ENCODE measurements at places on chromosomes 3 and 15.

DNA sequence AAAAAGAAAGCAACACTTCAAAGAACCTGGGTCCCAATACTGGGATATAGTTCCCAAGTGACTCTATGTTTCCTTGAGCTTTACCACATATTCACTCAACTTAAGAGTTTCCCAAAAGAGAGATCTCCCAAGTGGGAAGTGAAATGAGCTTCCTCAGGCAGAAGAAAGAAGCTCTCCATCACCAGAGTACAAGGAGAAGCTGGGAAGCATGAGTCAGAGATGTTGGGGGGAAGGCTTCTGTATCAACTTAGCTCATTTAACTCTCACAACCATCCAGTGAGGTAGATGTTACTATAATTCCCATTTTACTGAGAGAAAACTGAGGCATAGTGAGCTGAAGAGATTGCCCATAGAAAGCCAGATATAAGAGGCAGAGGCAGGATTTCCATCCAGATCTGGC lies 47.0 kb upstream of the TRIM42 start:
- no peak for DNase-seq

DNA sequence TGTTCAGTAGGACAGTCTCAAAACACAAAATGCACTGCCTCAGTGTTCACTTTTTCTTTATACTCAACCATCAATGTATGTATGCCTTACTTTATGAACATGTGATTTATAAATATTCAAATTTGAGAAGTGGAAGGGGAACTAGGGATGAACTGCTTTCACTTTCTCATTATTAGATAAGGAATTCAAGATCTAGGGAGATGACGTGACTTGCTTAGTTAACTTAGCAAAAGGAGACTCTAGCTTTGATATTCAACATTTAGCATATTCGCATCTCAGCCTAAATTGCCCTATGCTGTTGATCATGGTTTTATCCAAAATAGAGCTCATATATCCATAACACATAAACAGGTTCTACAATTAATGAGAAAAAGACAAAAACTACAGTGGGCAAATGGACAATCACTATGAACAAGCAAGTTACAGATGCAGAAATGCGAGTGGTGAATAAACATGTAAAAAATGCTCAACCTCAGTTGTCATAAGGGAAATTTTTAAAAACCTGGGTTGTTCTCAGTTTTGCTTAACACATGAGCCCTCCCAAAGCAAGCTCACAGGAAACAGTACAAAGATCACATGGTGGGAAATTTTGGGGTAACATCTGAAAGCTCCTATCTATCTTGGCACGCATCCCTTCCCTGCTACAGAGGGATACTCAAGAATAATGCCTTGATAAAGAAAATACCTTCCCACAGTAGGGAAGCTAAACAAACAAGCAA lies 269.8 kb downstream of the THRB start:
- DNase-seq: no peak

DNA sequence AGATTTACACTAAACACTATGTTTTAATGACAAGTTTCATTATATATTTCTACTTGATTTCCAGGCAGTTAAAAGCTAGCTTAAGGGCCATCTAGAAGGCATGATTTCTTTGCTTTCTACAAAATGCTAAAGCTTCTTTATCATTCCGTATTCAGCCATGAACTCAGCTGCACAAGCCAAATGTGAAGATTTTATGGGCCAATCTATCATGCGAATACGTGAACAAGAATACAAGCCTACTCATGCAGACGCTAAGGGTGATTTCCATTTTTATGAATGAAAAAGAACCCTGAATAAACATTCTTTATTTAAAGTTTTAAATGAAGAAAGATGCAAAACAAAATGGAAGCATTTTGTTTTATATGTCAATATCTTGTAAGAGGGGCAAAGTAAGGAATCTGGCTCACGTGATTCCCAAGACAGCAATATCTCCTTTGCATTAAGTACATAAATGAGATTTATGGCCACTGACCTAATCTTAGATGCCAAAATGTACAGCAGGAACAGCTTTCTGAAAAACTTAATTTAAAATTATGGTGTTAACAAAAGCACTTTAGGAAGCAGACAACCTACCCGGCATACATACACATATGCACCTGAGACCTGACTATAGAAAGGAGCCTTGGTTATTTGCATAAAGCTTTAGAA lies 215.8 kb downstream of the DPH6 start:
- DNase-seq: no peak

- DNase-seq: no peak
These were observed 11.7 kb downstream of the ATP6V1A start for GRCh38 chr3:113758389-113759024.

- no peak for DNase-seq
These were observed 42.7 kb downstream of the CCNL1 start for GRCh38 chr3:157117206-157117605.

DNA sequence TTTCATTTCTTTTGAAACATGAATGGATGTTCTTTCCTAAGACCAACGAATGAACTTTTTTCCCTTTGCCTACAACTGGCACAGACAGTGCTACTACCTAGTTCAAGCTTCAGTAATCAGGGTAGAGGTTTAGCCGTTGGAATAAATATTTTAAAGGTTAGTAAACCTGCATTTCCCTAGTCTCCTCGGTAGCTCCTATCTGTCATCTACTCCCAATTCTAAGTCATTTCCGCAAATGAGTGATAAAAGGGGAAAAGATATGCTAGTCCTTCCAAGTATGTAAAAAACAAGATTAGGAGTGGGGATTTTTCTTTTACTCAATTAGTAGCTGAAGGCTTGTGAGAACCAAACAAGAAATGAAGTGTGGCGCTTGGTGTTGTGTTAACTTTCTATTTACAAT lies 15.2 kb downstream of the SLTM start:
- DNase-seq: no peak

DNA sequence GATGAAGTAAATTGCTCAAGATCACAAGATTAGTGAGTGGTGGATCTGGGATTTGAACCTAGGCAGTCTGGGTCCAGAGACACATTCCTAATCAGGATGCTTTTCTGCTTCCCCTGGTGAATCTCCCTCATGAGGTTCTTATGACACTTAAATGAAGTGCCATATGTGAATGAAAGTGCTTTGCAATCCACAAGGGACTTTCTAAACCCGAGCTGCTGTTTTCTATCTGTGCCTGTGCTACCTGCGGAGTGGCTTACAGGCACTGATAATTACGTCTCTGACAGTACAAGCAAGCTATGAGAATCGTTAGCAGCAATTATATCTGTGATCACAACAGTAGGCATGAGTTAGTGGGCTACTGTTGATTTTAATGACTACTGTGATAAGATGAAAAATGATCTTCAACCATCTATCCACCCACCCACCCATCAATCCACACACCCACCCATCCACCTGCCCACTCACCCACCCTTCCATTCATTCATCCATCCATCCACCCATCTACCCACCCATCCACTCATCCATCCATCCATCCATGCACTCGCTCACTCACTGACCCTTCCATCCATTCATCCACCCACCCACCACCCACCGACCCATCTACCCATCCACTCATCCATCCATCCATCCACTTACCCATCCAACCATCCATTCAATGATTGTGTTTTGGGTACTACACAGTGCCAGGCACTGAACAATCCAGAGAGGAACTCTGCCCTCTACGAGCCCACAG lies 51.8 kb downstream of the ATP2B2 start:
- DNase-seq: no peak

DNA sequence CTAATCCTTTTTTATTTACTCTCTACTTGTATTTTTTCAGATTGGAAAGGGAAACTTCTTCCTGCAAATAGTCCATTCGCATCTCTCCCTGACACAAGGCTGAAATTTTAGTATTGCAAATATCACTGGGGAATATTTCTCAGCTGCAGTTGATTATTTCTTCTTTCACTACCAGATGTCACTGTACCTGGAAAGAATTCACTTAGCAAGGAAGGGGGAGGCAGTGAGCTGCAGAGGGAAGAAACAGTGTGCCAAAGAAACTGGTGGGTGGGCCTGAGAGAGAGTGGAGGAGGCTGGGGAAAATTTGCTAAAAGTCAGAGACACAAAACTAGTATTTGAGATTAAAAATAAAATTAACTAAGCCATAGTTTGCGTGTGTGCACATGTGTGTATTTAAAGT lies 142.3 kb upstream of the STT3B start:
- DNase-seq: no peak

DNA sequence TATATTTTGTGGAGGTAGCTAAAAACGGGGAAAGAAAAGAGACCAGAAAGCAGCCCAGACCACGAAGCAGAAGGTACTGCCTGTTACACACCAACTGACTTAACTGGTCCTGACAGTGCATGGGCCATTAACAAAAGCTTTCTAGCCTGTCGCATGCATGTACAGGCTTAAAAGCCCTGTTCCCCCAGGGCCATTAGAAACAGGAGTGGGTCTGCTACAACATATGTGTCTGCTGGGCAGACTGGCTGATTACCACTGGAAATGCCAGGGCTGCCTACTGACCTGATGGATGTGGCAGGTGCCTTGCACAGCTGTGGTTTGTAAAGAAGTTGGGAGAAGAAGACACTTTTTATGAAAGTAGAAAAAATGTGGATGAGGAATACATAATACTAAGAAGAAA lies 137.4 kb downstream of the GAP43 start:
- DNase-seq: no peak

- no peak for DNase-seq
These were observed 293.8 kb upstream of the WNT5A start for GRCh38 chr3:55780913-55781312.

DNA sequence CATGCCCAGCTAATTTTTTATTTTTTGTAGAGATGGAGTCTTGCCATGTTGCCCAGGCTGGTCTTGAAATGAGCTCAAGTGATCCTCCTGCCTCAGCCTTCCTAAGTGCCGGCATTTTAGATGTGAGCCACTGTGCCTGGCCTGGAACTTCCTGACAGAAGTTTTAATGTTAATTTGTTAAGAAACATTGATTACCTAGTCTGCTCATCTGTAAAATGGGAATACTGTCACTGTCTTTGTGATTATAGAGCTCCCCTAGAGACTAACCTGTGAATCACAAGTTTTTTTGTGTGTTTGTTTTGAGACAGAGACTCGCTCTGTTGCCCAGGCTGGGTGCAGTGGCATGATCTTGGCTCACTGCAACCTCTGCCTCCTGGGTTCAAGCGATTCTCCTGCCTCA lies 4.3 kb upstream of the EIF3J start:
- DNase-seq: no peak

DNA sequence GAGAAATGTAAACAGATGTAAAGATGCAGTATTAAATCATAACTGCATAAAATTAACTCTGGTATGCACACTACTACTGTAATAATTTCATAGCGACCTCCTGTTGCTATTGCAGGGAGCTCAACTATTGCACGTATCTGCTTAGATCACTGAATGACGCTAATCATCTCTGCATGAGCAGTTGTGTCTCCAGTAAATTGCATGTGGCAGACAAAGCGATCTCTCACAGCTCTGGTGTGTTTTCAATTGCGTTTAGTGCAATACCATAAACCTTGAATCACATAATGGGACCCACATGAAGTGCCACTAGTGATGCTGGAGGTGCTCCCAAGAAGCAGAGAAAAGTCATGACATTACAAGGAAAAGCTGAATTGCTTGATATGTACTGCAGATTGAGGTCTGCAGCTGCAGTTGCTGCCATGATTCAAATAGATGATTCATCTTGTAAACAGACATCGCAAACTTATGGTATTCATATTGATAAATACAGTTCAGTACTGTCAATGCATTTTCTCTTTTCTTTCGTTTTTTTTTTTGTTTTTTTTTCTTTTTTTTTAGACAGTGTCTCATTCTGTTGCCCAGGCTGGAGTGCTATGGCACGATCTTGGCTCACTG lies 30.2 kb upstream of the LCTL start:
- DNase-seq: no peak

DNA sequence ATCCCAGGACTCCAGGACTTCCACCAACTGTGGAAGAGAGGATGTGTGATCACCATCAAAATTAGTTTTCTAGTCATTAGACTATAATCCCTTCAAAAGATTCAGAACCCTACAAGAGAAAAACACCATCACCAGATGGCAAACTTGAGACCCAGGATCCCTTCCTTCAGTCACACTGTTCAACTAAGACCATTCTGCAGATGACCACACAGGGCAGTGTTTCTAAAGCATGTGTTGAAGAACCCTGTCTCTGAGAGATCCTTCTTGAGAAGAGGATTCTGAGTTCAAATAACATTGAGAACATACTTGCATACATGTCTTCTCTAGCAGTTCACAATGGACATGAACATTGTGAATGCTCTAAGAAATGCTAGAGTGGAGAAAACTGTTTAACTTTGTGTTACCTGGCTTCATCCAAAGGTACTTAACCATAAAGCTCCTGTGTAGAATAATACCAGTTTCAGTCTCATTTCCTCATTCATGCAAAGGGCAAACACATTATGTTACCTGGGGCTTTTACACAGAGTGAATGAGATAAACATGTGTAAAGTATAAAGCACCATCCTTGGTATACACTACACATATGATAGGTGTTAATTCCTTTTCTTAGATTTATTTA lies 2.4 kb upstream of the ADGRG7 start:
- DNase-seq: no peak

DNA sequence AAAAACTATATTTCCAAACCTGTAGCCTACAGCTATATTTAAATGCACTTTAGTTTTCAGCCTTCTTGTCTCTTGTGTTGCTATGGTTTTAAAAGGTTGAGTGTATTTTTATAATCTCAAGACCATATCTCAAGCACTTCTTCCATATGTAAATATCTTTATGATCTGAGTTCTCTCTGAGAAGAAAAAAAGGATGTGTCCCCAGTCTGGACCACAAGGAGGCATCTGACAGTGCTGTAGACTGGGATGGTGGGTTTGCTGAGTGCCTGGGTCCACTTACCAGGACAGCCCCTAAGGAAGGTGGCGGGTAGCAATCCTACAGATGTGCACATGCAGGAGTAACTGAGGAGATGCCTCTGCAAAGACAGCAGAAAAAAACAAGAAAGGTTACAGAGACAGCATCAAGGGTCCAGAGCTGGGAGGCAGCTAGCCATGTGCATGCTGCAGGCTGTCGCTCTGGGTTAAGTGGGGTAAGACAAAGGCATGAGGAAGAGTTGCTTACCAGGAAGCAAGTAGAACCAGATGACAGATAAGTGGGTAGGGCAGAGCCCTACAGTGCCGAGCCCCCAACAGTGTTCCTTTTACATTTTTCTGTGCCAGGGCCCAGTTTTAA lies 70.6 kb upstream of the SNRK start:
- DNase-seq: no peak

DNA sequence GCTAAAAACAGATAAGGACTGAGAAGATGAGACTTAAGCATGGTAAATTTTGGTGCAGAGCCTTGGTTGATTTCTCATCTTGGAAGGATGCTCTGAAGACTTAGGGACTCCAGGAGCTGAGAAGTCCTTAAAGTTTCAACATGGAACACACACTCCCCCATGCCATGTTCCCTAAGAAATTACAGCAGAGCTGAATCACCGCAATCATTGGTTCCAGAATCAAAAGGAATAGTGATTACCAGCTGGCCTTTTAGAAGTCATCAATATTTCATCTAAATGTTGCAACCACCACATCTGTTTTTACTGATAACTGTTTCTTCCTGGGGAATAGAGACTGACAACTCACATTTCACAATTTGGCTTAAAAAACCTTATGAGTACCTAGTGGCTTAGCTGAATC lies 229.3 kb downstream of the MINAR1 start:
- DNase-seq: no peak

GRCh38 chr3:197022405-197023231 lies 7.0 kb downstream of the MELTF start:
- DNase-seq: no peak

Data from caudate nucleus (tissue), 63 donors.